Activated CD4-positive, alpha-beta T cell treated with anti-CD3 and anti-CD28 coated beads for 36 hours (primary cell): ENCODE measurements at places on chromosomes 3 and 15. TPM values are rescaled to one million over a fixed set of nuclear protein-coding genes. Genes with fewer than 3 reads are reported as not detected.

The LMAN1L gene
- total RNA-seq = not detected

GRCh38 chr3:72275331-72275751 is 490.4 kb upstream of the PROK2 start:
- no peak for DNase-seq

DNA sequence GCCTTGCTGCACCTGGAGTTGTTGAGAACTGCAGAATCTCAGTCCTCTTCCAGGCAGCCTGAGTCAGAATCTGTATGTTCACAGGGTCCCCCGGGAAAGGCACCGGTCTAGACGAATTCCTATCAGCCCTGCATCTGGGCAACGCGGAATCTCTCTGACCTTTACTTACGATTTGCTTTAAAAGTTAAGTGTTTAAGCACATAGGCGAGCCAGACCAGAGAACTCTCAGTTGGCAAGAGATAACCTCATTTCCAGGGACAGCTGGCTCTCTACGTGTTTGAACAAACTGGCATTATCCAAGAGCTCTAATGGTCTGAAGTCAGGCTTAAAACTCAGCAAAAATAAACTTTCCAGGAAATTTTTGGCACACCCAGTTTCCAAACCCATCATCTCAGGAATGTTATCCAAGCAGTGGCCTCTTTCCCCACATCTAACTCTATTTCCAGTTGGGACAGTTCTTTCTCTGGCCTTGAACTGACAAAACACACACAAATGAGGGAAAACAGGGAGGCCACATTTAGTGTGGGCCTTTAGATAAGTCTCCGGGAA is 53.4 kb downstream of the HES1 start:
- no peak for DNase-seq

GRCh38 chr3:180321534-180321933 is 280.4 kb upstream of the TTC14 start:
- DNase-seq = no peak

DNA sequence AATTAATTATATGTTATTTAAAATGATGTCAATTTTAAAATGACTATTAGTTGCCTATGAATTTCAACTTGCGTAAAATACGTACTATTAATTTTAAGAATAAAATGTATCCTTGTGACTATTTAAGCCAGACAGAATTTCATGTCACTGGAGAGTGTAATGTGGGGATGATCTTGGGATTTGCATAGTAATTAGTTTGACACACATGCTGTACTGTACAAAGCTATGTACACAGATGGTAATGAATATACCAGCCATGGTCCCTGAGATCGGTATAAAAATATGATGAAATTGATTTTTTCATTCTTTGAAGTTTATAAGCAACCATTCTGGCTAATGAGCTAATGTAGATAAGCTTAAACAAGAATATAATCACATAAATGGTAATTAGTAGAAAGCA is 134.4 kb upstream of the ROBO1 start:
- DNase-seq = no peak

DNA sequence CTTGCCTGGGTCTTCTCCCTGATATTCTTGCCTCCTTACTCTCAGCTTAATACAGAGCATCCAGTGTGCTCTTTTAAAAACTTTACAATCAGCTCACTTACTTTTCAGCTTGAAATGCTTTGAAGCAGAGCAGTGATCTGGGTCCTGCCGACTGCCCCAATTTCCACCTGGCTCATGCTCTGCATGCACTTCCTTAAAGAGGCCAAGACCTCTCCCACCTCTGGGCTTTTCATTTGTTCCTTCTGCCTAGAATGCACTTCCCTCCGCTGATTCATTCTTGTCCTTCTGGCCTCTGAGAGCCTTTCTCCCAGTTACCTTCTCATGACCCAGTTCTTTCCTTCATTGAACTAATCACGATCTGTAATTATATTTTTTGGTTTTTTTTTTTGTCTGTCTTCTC is 1.9 kb upstream of the CCNDBP1 start:
- no peak for DNase-seq

- DNase-seq = no peak
Measured at GRCh38 chr3:131543714-131544113, 40.9 kb upstream of the MRPL3 start.

- DNase-seq = no peak
Measured at GRCh38 chr3:140290105-140290504, 355.1 kb downstream of the CLSTN2 start.

The STAC gene
- 0.27 TPM for total RNA-seq

- no peak for DNase-seq
Measured at GRCh38 chr3:23170291-23170690, 32.8 kb upstream of the UBE2E2 start.

DNA sequence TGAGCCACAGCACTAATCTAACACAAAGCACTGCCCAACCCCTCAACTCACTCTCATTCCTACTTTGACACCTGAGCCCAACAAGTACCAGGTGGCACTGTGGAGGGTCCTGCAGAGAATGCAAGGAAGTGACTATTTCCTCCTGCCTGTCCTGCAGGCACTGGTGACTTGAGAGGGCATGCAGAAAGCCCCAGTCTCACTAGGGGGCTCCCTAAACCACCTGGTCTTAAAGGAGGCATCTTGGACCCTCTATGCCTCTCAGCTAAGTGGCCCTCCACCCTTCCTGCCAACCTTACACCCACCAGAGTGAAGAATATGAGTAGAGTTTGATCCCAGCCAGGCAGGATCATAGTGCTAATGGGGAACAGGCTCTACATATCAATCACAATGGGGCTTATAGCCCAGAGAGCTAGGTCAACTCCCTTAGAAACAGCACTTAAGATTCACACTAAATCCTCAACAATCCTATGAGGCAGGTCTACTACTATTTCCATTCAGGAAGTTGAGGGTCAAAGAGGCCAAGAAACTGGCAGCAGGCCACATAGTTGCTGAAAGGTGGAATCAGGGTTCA is 15.2 kb downstream of the TRAIP start:
- DNase-seq = peak; percentile 37

GRCh38 chr15:93460717-93461116 is 371.7 kb upstream of the RGMA start:
- no peak for DNase-seq

The CHRNA5 gene
- 8.5 TPM for total RNA-seq

The PLCB2 gene
- 67.9 TPM for total RNA-seq
